Activated naive CD8-positive, alpha-beta T cell treated with anti-CD3 and anti-CD28 coated beads, Interleukin-2, amount 10 ng/mL, durations not matched to agents 7 days and 5 days (primary cell): ENCODE measurements at places on chromosomes 5 and 9.
A peak's percentile ranks its signal among the peaks of the same experiment; 100 is the strongest.

GRCh38 chr5:39176759-39177630 lies 42.4 kb downstream of the FYB1 start:
- H3K27me3 ChIP-seq = no peaks in the 10 kb centered on the region
- DNase-seq = no peak
- peaks cover 46% of the 10 kb centered on the region for H3K36me3 ChIP-seq
- H3K27ac ChIP-seq = peak overlapping the region; percentile 89
- peaks cover 81% of the 10 kb centered on the region for H3K4me1 ChIP-seq

DNA sequence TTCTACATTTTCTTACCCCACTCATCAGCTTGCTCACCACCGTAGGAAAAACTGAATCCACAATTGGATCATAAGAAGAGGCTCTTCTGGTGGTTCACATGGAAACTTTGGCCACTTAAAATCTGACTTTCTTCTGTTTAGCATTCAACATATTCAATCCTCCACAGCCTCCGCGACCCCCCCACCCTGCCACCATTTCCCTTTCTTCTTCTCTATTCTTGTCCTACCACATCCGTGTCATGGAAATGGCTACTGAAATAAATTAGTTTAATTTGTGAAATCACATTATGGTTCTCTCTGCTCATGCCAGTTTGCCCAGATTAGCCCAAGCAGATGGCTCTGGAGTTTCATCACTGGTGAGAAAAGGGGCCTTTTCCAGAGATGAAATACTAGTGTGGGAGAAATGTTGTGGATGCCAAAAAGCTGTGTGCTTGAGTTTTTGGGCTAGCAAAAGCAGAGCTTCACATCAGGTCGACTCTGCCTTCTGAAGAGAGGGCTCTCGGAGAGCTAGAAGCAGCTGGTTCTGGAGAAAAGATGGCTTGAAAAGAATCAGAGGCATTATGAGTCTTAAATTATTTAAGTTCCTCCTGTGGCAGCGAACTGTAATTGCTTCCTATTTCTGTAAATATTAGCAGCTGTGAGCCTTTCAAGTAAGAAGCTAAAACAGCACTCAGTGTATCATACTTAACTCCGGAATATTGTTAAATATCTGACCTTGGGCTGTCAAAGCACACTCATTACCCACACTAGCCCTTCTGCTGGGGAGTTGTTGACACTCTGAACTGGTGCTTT lies 107.1 kb downstream of the MAT2B start:
- no peak overlapping the region for H3K4me3 ChIP-seq
- no peak overlapping the region for H3K27ac ChIP-seq
- H3K27me3 ChIP-seq = no peaks in the 10 kb centered on the region
- H3K36me3 ChIP-seq = no peaks in the 10 kb centered on the region
- no peaks in the 10 kb centered on the region for H3K4me1 ChIP-seq

DNA sequence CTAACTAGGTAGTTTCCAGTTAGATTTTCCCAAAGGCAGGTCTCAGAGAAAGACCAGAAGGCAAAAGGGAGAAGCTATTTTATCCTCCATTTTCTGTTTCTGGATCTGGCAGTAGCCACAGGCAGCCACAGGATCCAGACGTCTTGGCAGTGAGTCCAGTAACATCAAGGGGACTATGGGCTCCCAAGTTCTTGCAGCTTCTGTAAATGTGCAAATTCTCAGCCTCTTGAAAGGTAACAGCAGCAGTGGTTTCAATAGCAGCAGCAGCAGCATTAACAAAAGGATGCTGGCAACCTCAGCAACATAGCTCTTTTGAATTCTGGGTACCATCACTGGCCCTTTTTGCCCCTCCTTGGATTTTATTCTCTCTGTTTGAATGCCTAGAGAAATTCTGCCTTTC lies 27.1 kb upstream of the IL33 start:
- no peaks in the 10 kb centered on the region for H3K4me1 ChIP-seq
- H3K4me3 ChIP-seq = no peak overlapping the region
- peaks cover 7% of the 10 kb centered on the region for H3K27me3 ChIP-seq
- no peak for DNase-seq
- H3K27ac ChIP-seq = no peak overlapping the region

DNA sequence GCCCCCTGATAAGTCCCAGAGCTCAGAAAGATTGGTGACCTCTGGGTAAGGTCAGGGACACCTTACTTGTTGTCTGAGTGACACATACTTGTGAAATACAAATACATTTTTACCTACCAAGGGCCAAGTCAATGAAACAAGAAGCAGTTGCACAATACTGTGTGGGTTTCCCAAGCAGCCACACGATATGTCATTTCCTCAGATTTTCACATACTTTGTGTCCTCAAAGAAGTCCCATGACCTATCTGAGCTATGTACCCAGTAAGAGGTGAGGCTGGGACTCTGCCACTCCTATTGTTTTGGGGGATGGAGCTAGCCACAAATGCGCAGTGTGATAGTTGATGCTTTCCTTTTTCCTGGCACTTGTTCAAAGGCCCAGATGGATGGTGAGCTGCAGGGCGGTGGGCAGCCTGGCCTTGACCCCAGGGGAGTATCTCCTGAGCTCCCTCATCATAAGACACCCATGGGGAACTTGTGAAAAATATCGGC lies 4.8 kb upstream of the SLC25A51 start:
- no peaks in the 10 kb centered on the region for H3K36me3 ChIP-seq
- DNase-seq = no peak

GRCh38 chr5:28864006-28864405 lies 1825.6 kb upstream of the CDH9 start:
- H3K4me1 ChIP-seq = no peaks in the 10 kb centered on the region
- H3K36me3 ChIP-seq = no peaks in the 10 kb centered on the region
- no peak overlapping the region for H3K4me3 ChIP-seq
- DNase-seq = no peak
- no peaks in the 10 kb centered on the region for H3K27me3 ChIP-seq
- no peak overlapping the region for H3K27ac ChIP-seq
